NT2/D1 (cell line): ENCODE measurements at places on chromosomes 12 and 14.
A peak's percentile ranks its signal among the peaks of the same experiment; 100 is the strongest.

DNA sequence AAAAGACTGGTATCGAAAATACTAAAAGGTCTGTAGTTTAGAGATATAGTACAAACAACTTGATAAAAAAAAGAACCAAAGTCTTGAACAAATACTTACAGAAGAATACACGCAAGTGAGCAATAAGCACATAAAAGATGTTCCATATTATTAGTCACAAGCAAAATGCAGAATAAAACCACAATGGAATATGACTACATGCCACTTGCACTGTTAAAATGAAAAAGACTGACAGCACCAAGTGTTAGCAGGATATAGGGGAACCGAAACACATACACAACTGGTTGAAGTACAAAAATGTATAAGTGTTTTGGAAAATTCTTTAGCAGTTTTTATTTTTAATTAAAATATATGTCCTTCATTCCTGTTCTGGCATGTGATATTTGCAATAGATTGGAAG, 3.6 kb downstream of the CLEC2A start:
- DNase-seq = no peak

DNA sequence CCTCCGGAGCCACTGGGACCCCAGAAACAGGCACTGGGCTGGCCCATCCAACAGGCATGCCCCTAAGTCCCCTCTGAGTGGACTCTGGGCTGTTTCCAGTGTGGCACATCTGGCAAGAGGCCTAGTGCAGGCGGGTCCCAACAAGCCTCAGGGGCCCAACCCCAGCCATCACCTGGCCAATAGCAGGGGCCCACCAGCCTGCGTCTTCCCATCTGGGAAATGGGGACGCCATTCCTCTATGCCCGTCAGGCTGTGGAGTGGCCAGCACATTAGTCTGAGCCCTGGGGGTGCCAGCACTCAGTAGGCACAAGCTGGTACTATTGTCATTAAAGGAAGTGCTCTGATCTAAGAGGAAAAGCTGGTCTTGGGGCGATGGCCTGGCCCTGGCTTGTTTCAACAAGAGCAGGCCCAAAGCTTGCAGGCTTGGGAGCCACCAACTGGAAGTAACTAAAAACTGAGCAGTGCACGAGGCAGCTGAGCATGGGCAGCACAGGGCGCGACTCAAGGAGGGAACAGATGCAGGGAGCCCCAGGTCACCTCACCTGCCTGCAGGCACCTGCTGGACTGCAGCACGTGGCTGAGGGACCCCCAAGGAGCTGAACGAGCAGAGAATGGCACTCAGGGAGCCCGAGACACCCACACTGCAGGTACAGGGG, 8.4 kb downstream of the DEGS2 start:
- no peak for DNase-seq

- DNase-seq = peak; percentile 35
Observed at GRCh38 chr12:131390412-131391334, 320.2 kb upstream of the SFSWAP start.

GRCh38 chr12:46786774-46787173, 39.0 kb downstream of the SLC38A4 start:
- DNase-seq = no peak

DNA sequence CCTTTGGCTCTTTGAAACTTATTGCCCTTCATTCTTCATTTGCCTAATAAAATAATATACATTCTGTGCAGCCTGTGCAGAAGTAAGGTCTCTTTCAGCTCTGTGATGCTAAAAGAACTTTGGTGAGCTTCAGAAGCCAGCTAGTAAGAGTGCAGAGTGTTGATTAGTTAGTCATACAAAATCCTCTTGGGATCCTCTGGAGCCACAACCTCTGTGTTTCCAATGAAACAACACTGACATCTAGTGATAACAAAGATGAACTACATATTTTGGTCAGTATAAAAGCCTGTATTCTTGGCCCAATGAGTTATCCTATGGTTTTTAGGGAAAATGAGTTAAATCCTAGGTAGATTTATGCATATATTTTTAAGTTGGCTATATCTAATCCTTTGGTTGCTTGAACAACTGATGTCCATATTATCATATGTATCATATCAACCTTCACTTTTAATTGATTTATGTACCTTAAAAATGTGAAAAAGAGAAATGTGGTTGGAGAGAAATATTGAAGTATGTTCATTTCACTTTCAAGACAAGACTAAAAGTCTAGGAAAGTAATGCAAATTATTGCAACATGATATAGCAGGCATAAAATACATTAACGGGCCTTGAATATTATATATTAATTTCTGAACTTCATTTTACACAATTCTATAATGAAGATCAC, 158.4 kb downstream of the KLHL28 start:
- peak; percentile 30 for DNase-seq

DNA sequence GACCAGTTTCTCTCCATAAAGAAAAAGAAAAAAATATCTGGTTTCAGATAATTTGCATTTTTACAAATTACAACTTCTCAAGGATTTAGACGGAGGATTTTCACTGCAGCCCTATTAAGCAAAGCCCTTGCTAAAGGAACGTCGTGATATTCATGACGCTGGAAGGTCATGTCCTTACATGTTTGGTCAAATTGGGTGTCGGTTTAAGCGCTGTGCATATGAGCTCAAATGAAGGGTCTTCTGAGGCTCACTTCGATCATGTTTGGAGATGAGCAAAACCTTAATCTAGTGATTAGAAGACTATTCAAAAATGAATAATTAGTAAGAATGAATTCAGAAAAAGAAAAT, 67.3 kb upstream of the USP15 start:
- no peak for DNase-seq

GRCh38 chr14:23361320-23361719, 3.7 kb downstream of the EFS start:
- no peak for DNase-seq

DNA sequence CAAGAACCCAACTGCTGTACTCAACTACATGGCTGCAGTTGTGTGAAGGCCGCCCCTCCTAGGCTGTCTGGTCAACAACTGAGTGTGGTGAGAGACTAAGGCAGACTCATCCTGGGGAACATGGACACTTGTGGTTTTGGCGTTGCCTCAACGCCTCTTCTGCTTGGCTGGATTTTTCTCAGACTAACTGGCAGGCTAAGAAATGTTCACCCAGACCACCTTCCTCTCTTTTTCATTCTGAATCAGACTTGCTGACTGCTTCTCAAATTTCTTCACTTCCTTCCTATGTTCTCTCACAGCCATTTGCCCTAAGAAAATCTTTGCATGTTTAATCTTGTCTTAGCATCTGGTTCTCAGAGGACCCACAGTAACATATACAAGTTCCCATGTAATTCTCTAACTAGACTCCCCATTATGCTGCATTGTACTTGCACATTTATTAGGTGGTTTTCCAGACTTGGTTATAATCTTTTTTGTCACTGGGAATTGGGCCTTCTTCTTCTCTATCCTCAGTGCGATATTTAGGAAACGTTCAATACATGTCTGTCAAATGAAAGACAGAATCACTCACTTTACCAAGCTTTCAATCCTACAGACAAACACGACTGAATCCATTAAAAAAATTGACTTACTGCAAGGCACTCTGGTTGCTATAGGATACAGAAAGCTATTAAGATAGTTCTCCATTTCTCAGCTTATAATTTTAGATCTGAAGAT, 327.6 kb downstream of the CCER1 start:
- no peak for DNase-seq

- peak; percentile 54 for DNase-seq
Observed at GRCh38 chr12:49043856-49044258, 16.7 kb downstream of the KMT2D start.

- no peak for DNase-seq
Observed at GRCh38 chr12:3473171-3473570, 17.8 kb upstream of the PRMT8 start.

- DNase-seq = peak; percentile 25
Observed at GRCh38 chr12:46933947-46934346, 108.2 kb upstream of the SLC38A4 start.

DNA sequence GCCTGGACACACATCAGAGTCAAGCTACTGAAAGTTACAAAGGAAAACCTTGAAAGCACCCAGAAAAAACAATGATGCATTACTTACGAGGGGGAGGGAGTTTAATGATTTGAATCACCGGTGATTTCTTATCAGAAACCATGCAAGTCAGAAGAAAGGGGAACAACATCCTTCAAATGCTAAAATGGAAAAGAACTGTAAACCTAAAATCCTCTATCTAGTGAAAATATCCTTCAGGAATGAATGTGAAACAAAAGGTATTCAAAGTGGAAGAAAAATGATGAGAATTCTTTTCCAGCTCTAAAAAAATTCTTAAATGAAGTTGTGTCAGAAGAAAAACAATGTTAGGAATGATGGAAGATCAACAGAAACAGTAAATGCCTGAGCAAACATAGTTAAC, 16.8 kb downstream of the SCAF11 start:
- no peak for DNase-seq

GRCh38 chr14:75295061-75295461, 16.4 kb downstream of the FOS start:
- DNase-seq = no peak

DNA sequence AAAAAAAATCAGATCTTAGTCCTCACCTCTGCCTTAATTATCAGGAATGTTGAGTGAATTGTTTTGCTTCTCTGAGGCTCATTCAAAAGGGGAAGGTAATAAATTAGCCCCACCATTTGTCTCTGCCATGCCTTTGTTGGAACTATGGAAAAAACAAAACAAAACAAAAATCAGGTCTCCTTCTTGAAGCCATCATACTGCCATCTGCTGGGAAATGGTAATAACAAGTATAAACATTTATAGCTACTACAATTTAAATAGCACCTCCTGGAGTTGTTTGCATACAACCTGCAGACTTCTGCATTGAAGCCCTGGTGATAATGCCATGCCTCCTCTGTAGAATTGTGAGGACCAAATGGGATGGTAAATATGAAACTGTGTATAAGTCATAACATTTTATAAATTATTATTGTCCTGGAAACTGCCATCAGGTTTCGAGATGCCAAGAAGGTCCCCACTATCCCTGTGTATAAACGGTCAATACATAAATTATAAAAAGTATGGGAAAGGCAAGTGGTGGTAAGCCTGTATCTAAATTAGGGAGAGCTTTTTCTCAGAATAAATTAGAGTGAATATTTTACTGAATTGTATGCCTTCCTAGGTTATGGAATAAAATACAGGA, 87.2 kb upstream of the FGD4 start:
- peak; percentile 65 for DNase-seq

DNA sequence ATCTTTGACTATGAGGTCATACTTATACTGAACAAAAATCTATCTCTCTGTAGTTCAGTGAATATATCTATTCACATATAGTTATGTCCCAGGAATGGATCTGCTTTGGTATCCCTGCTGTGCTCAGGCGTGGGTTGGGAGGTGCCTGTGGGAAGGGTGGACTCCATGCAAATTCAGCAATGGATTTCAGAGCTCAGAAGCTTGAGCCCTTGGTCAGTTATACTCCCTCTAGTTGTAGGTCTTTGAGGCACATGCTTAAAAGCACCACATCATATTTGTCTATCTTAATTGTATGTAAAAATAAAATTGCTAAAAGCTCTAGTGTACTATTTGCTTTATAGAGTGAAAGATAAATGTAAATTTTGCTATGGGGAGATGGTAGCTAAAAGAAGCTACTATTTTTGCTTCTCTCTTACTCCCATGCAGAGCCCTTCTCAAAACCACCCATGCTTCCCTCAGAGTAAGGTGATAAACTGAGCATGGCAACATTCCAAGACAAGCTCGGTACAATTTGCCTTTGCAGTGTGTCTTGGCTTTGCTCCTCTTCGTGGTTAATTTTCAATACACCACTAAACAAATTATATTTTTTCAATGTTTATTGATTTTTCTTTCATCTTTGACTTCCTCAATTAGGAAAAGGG, 54.9 kb downstream of the SLC16A7 start:
- DNase-seq = no peak

DNA sequence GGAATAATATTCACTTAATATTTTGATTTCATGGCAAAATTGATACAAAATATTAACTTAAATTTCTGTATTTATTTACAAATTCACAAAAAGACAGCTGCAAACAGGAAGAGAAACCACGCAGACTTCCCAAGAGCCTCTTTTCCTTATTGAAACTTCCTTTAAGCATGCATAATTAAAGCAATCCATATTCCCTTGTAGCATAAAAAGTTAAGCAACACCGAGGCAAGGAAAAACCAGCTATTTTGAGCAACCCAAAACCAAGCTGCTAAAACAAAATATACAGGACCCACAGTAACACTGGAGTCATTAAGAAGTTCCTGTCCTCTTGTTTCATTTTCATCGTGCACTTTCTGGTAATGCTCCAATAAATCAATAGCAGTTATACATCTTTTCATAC, 58.0 kb downstream of the EEA1 start:
- no peak for DNase-seq

GRCh38 chr12:47139000-47139681, 59.4 kb upstream of the AMIGO2 start:
- no peak for DNase-seq

GRCh38 chr12:31228811-31229792, 96.8 kb downstream of the SINHCAF start:
- no peak for DNase-seq

DNA sequence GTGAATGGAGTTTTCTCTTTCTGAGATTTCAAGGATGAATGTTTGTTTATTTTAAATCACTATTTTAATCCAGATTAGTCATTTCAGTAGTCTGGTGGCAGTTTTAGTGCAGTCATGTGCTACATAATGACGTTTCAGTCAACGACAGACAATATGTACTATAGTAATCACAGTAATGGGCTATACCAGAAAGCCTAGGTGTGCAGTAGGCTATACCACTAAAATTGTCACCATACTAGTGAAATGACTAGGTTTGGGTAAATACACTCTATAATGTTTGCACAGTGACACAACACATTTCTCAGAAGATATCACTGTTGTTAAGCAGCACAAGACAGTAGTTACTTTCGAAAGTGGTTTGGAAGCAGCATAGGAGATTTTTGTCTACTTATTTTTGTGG, 203.1 kb downstream of the ETNK1 start:
- no peak for DNase-seq

- DNase-seq = no peak
Observed at GRCh38 chr12:4603421-4603820, 41.4 kb downstream of the DYRK4 start.

DNA sequence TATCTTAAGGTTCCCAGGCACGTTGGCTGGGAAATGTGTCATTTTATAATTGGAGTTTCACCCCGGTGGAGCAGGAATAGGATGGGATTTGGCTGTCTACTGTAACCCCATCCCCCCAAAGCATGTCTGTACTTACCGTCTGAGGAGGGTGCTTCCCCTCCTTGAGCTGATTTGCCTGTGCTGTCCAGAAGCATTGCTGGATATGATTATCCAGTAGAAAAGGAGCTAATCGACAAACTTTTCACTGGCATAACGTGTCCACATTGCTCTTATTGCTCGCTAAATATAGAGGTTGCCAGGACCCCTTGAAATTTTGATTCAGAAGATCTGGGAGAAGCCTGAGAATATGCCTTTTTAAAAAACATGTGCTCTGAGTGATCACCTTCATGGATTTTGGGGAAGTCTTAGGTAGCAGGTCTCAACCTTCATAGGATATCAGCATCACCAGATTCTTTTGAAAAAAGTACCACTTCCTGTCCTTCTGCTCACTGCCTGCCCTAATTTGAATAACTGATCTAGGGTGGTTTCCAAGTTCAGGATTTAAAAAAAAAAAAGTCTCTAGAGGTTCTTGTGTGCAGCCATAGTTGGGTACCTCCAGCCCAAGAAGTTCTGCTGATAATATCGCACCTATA, 80.4 kb upstream of the KCNA1 start:
- no peak for DNase-seq

GRCh38 chr12:80712866-80713265, 3.8 kb upstream of the MYF5 start:
- DNase-seq = no peak

GRCh38 chr14:57314396-57315089, 45.8 kb downstream of the AP5M1 start:
- no peak for DNase-seq

GRCh38 chr14:71533390-71533789, 398.8 kb upstream of the RGS6 start:
- DNase-seq = no peak
